Ureter (tissue), 1 donor: ENCODE measurements at places on chromosomes 5 and 9. TPM values are rescaled to one million over a fixed set of nuclear protein-coding genes. Genes with fewer than 3 reads are reported as not detected.

The OTULINL gene
- total RNA-seq: 18.9 TPM

DNA sequence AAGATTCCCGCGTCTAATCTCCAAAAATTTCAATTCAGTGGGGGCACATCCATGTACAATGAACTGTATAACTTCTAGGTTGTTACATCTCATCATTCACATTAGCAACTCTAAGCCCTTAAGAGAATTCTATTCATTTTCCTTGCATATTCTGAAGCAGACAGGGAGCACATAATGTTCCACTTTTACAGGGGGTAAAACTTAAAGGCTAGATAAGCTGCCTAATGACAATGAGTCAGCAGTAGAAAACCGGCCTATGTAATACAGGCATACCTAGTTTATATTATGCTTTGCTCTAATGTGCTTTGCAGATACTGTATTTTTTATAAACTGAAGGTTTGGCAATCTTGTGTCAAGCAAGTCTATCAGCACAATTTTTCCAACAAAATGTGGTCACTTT lies 40.4 kb downstream of the PTAR1 start:
- DNase-seq: no peak

The OR13C4 gene
- not detected for total RNA-seq

The MAMDC4 gene
- total RNA-seq: 10.7 TPM

DNA sequence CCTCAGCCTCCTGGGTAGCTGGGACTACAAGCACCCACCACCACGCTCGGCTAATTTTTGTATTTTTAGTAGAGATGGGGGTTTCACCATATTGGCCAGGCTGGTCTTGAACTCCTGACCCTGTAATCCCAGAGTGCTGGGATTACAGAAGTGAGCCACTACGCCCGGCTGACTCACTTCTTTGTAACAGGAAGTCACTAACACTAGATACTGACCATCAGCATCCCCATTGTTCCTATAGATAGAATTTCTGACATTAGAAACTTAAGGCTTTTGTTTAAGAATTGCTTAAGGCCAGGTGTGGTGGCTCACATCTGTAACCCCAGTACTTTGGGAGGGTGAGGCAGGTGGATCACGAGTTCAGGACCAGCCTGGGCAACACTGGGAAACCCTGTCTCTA lies 42.2 kb downstream of the LEAP2 start:
- no peak for DNase-seq

The IL7R gene
- 34.9 TPM for total RNA-seq

The IL11RA gene
- total RNA-seq: 19.4 TPM

- DNase-seq: no peak
Measured at GRCh38 chr5:157263496-157264090, 2.3 kb upstream of the CYFIP2 start.

DNA sequence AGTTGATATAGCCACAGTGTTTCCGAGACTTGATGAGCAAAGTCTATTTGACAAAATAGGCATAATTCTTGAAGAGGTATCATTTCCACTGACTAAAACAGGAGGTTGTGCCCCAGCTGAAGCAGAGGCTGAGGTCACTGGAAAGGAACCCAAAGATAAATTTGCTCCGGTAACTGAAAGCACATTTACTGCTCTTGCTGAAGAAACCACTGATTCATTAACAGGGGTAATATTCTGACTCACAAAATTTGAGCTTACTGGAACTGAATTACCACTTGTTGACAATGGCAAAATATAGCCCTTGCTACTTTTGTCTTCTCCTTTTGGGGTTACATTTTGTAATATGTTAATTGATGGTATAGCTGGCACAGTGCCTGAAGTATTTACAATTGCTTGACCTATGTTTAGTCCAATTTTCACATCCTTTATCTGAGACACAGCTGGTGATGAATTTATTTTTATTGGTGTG lies 30.2 kb downstream of the MLANA start:
- no peak for DNase-seq

The AGPAT2 gene
- total RNA-seq: 52.2 TPM

The COL23A1 gene
- total RNA-seq: 3.5 TPM

DNA sequence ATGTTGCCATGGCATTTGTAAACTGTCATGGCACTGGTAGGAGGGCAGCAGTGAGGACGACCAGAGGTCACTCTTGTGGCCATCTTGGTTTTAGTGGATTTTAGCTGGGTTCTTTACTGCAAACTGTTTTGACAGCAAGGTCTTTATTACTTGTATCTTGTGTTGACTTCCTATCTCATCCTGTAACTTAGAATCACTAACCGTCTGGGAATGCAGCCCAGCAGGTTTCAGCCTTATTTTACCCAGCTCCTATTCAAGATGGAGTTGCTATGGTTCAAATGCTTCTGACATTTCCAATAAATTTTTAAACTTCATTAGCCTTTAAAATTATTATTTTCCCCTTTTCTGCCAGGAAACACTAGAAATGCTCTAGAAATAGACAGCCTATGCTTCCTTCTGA lies 839.1 kb downstream of the NR2F1-AS1 start:
- no peak for DNase-seq

DNA sequence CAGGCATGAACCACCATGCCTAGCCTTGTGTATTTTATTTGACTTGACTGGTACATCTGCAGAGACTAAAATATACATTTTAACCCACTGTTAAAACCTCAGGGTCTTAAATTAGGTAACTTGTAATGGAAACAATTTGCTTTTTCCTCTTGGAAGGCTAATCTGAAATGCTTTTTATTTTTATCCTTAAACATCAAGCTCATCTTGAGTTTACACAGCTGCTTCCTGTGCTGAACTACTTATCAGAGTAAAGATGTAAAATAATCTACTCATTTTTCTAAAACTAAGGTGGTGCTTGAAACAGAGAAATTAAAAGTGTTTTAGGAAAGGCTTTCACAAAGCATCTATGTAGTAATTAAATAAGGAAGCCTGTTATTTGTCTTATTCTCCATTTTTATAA lies 144.1 kb downstream of the ENTREP1 start:
- DNase-seq: no peak

DNA sequence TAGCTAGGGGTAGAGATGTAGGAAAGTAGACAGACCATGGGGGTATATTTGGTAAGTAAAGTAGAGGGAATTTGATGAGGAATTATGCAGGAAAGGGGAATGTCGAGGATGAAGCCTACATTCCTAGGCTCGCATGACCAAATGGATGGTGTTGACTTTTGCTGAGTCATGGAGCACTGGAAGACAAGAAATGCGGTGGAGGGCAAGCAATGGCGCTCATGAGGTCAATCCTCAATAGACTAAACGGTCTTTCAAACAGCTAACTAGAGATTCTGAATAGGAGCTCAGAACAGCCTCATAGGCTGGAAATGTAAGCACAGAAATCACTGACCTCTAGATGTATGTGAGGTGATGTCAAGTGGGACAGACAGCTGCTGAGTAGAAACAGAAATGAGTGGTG lies 50.7 kb upstream of the FST start:
- no peak for DNase-seq

The MYO10 gene
- 19.7 TPM for total RNA-seq

DNA sequence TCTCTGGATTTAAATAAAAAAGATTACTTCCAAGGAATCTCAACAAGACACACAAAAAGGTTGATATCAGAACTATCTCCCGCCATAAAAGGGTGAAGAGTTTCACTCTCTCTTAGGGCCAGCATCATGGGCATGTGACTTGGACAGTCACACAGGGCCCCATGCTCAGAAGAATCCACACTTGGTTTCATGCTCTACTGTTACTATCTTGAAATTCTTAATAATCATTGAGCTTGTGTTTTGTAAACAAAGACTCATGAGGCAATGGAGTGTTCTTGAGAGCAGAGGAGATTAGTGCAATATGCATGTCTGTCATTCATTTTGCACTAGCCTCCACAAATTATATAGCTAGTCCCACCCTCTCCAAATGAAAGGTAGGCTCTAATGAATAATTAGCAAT lies 58.4 kb downstream of the HMHB1 start:
- DNase-seq: no peak

DNA sequence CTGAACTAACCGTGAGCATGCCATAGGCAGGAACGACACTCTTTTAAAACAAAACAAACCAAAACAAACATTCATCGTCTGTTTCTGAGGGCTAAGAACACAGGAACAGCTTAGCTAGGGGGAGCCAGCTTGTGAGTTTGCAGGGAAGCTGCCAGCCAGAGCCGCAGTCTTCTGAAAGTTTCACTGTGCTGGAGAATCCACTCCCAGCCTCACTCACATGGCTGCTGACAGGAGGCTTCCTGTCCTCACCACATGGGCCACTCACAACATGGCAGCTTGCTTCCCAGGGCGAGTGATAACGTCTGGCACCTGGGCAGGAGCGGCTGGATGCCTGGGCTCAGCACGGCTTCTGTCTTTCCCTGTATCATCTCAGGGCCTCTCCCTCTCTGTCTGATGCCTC lies 275.2 kb downstream of the MSX2 start:
- no peak for DNase-seq

DNA sequence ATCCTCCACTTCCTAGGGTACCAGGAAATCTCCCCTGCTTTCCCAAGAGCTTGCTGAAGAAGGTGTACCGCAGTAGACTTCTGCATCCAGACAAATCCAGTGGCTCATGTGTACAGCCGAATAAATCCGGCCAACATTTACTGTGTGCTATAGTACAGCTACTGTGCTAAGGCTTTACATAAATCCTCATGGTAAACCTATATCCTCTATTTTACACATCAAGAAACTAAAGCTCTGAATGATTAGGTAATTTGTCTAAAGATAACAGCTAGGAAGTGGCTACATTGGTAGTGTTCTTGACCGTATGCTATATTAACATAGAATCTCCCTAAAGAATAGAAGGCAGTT lies 511 bp upstream of the WDR41 start:
- no peak for DNase-seq

- no peak for DNase-seq
Measured at GRCh38 chr5:8908055-8908683, 637.7 kb downstream of the SEMA5A start.

DNA sequence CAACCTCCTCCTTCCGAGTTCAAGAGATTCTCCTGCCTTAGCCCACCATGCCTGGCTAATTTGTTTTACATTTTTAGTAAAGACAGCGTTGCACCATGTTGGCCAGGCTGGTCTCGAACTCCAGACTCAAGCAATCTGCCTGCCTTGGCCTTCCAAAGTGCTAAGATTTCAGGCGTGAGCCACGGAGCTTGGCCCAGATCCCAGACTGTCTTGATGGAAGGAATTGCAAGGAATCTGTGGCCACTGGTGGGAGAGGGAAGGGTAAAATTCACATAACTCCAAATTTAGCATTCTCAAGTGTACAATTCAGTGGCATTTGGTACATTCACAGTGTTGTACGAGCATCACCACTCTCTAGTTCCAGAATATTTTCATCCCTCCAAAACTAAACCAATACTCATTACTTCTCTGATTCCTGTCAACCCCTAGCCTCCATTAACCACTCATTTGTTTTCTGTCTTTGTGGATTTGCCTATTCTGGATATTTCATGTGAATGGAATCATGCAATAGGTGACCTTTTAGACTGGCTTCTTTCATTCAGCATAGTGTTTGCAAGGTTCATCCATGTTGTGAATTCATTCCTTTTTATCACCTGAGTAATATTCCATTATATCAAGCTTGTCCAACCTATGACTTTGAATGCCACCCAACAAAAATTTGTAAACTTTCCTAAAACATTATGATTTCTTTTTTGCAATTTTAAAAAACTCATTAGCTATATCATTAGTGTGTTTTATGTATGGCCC lies 8.9 kb upstream of the MYO10 start:
- DNase-seq: no peak

The DROSHA gene
- total RNA-seq: 77.7 TPM

DNA sequence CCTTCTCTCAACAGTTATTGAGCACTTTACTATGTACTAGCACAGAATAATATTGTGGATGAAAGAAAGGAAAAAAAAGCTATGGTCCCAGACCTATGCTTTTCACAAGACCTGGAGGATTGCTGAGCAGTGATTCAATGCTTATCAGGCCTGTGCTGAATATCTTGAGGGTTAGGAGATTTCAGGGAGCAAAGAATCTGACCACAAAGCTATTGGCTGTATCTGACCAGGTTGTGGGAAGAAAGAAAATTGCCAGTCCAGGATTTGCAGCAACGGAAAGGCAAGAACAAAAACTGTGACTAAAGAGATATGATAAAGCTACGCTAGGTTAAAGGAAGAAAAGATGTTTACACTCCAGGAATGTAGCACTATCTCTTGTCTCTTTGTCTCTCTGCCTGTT lies 14.9 kb upstream of the MACIR start:
- DNase-seq: no peak

The AK8 gene
- total RNA-seq: 1.7 TPM

The SOWAHA gene
- total RNA-seq: 6.8 TPM

The GPR150 gene
- 0.18 TPM for total RNA-seq

DNA sequence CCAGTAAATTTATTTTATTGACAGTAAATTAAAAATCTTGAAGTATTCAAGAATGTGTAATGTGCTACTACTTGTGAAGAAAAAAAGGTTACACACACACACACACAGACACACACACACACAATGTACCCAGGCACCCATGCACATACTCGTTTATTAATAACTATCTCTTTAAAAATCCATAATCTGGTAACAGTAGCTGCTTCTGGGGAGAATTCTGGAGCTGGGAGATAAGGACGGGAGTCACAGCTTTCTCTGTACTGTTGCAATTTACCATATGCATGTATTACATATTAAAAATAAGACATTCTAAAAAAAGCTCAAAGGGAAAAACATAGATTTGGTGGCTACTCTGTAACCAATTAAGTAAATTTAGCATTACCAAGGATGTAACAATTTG lies 7.9 kb upstream of the C1QTNF2 start:
- no peak for DNase-seq

DNA sequence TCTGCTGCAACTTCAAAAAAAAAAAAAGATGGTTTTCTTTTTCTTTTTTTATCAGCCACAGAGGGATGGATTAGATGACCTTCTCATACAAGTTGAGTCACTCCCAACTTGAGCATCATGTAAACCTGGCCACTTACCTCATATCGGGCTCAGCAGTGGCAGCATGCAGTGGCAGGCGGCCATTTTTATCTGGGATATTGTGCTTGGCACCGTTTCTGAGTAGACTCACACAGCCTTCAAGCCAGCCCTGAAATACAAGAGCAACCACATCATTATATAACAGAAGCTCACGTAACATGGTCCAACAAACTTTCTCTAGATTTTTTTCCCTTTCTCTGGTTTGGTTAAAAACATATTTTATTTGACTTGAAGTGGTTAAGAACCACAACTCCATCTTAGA lies 62.6 kb downstream of the ANKRD55 start:
- no peak for DNase-seq

The ATG10 gene
- total RNA-seq: 12.5 TPM

The KCNV2 gene
- not detected for total RNA-seq

The SPATA31D4 gene
- not detected for total RNA-seq

GRCh38 chr5:137679195-137679594 lies 56.7 kb downstream of the KLHL3 start:
- no peak for DNase-seq

The RXRA gene
- 173 TPM for total RNA-seq

The IFNA2 gene
- total RNA-seq: not detected

DNA sequence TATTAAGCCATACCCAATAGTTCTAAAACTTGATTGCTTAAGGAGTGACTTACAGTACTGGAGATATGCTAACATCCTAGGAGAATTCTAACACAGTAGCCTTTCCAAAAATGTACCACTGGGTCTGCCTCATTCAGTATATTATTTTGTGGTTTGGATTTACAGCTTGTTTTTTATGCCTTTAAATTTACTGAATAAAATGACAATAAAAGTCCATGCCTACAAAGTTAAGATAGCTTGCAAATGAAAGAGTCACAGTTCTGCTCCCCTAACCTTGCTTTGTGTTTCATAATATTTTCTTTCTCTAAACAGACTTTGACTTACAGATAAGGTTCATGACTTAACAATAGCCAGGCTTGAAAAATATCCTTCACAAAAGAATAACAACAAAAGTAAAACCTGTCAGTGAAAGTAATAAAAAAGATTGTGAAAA lies 951.1 kb upstream of the NUDT12 start:
- no peak for DNase-seq

The SPINK1 gene
- 4,017 TPM for total RNA-seq

- no peak for DNase-seq
Measured at GRCh38 chr5:15621094-15621493, 121.1 kb downstream of the FBXL7 start.

The LHFPL2 gene
- total RNA-seq: 33.3 TPM
